Stimulated activated CD4-positive, alpha-beta T cell treated with anti-CD3 and anti-CD28 coated beads, Interleukin-12 subunit alpha, Interleukin-12 subunit beta, amount 100 ng/mL, for 4 hours (primary cell): ENCODE measurements at places on chromosomes 7 and 10.

- DNase-seq = no peak
Observed at GRCh38 chr7:157522954-157523353, 186.2 kb downstream of the DNAJB6 start.

GRCh38 chr7:44222074-44222473 is 21.3 kb downstream of the YKT6 start:
- no peak for DNase-seq

GRCh38 chr7:51210766-51211165 is 105.8 kb downstream of the COBL start:
- DNase-seq = no peak

DNA sequence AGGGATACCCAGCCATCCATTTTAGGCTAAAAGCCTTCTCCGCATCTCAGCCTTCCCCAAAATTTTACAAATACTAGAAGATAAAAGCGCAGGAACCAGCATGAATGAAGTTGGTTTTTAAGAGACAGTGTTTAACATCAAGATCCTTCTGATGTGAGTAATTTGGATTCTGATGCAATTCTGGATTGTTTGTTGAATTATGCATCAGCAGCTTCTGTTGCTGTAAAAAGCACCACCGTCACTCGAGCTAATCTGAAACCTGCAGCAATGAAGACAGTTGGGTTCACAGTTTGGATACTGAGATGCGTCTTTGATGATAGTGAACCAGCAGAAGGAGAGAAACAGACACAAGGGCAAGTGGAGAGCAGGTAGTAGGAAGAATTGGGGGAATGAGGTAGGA is 179.2 kb downstream of the PLXNA4 start:
- no peak for DNase-seq
